Stromal cell of bone marrow (primary cell): ENCODE measurements at places on chromosomes 12 and 14.

DNA sequence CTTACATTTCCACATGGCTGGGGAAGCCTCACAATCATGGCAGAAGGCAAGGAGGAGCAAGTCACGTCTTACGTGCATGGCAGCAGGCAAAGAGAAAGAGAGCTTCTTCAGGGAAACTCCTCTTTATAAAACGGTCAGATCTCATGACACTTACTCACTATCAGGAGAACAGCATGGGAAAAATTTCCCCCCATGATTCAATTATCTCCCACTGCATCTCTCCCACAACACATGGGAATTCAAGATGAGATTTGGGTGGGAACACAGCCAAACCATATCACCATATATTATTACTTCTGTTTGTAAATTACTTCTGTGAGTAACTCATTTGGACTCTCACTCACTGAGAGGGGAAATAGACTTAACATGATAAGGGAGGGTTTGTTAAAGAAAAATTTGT, 1496.8 kb upstream of the TMEM132C start:
- no peak for DNase-seq

GRCh38 chr14:103156651-103157378, 33.6 kb downstream of the TNFAIP2 start:
- no peak for DNase-seq

DNA sequence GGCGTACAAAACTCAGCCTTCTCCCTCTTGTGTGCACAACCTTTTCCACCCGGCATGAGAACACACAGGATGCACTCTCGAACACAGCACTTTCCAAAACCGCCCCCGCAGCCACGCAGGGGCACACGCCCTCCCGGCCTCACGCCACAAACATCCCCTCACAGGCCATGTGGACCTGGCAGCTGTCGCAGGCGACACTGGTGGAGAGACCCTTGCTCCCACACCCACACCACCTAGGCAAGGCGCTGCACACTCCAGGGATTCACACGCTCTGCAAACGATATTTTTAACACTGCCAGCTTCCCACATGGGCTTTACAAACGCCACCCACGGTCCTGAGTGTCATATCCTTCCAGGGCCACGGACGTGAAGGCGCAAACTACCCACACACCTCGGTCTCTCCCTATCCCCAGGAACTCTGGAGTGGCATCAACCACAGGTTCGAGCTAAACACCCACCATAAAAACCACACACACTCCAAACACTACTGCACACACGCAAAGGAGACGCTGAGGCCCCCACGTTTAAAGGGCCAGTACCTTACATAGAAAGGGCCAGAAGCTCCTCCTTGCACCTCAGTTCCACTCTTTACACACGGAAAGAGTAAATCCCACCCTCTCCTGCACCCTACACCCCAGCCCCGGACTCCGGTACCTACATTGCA, 12.4 kb upstream of the ITGB7 start:
- no peak for DNase-seq

- DNase-seq, result peak; percentile 14
These were observed 191.5 kb downstream of the PAX9 start for GRCh38 chr14:36852981-36853691.

DNA sequence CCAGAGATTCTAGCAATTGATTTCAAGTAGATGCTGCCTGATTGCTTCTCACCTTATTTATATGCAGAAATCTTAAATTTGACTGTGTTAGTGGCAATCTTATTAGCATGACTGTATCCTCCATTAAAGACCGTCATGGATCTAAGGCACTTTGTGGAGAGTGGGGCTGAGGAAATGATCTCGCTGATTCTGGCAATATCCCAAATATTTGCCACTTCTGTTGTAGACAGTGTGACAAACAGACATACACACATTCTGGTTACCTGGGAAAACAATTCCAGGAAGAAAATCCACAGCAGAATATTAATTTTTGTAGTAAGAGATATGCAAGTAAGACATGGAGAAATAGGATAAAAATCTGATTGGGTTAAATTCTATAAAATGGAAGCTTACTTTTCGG, 269.0 kb upstream of the G2E3 start:
- no peak for DNase-seq

DNA sequence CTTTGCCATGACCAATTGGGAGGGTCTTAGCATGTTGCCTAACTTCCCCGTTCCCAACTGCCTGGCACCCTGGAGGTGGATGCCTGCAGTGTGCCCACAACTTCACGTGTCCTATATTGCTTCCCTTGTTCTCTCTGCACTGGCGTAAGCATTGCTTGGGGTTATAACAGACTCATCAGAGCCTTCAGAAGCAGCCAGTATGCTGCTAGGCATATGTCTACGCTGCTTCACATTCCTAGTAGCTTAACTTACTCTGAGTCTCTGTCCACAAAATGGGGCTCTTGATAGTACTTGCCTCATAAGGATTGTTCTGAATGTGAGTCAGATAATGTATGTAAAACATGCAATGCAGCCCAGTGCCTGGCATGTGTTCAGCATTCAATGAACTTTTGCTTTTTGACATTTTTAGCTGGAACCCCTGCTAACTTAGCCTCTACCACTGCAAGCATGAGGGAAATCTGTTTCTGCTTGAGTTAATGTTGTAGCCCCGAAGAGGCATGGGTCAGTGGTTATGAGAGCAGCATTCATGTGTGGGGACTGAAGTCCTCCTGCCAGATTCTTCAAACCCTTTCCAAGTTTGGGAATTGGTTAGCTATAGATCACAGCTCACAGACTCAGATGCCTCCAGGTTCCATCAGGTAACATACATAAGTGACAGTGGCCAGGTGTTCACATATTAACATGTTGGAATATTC, 2.8 kb downstream of the SLC5A8 start:
- no peak for DNase-seq

DNA sequence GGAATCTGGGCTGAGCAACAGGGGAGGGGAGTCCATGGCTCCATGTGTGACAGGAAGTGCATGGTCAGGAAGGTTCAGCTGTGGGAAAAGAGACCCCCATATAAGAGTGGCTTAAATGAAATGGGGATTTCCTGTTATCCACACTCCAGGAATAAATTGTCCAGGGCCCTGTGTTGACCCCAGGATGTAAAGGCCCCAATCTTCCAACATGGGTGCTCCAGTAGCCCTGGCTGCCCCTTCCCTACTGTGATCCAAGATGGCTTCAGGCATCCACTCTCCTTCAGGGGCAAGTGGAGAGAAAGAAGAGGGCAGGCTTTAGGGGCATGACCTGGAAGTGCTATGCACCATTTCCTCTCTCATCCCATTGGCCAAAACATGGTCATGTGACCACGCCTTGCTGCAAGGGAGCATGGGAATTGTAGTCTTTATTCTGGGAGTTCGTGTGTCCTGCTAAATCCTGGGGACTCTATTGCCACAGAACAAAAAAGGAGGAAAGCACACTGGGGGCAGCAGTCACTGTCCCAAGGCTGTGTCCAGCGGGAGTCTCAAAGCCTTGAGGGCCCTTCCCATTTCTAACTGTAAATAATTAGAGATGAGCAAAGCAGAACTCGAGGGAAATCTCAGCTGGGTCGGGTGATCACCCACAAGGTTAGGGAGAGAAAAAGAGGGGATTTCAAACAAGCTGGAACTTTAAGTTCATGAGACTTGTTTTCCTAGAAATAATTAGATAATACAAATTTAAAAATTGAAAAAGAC, 289.2 kb downstream of the ADGRD1 start:
- no peak for DNase-seq

- peak; percentile 86 for DNase-seq
These were observed 268.1 kb downstream of the EGLN3 start for GRCh38 chr14:33682760-33683159.

GRCh38 chr12:109475993-109476806, 900 bp downstream of the KCTD10 start:
- DNase-seq, result no peak
